Left ventricle myocardium inferior (tissue), 1 donor: ENCODE measurements at places on chromosomes 5 and 9. TPM values are rescaled to one million over a fixed set of nuclear protein-coding genes. Genes with fewer than 3 reads are reported as not detected.

CCL27 gene
- 0.41 TPM for total RNA-seq

JADE2 gene
- 26.3 TPM for total RNA-seq

TDRD7 gene
- total RNA-seq, result 7.9 TPM

HAVCR1 gene
- total RNA-seq, result not detected

NPR3 gene
- total RNA-seq, result 81.0 TPM

GFI1B gene
- 0.27 TPM for total RNA-seq

SLC34A3 gene
- total RNA-seq, result not detected

FAM221B gene
- not detected for total RNA-seq

RAD17 gene
- 19.4 TPM for total RNA-seq

SHLD3 gene
- total RNA-seq, result 2.4 TPM

PAEP gene
- not detected for total RNA-seq
